ENCODE measurements at places on chromosomes 5 and 9.

DNA sequence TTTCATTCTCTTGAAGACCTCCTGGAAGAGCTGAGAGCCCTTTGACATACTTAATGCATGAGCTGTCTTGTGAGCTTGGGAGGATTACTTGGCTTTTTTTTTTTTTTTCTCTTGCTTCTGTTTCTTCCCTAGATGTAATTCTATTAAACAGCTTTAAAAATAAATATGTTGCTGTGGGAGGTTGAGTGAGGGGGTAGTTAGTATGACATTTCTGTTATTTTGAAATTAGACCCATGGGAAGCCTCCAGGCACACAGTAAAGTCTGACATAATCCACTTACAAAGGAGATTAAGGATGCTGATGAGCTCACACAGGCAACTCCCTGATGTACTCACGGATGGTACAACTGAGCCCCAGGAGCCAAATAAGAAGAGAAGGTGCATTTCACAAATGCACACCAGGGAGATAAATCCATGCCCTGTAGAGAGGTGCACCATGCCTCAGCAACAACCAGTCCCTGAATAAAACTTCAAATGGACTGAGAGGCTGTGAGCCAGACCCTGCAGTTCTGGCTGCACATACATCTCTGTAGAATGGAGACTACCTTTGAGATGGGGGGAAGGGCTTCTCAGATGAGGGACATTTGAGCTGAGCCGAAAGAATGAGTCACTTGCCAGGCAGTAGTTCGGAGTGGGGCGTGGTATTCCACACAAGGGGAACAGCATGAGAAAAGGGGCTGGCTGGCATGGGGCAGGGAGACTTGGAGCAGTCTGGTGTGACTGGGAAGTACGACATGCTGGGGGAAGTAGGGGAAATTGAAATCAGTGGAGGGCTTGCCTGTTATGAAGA, 68.7 kb downstream of the ACTL7B start:
- no peak for DNase-seq

GRCh38 chr9:38685535-38685934, 34.4 kb downstream of the FAM240B start:
- DNase-seq, result no peak

GRCh38 chr5:40416098-40416497, 263.6 kb upstream of the PTGER4 start:
- no peak for DNase-seq

GRCh38 chr9:12933957-12934356, 159.1 kb downstream of the LURAP1L start:
- no peak for DNase-seq

GRCh38 chr5:150710165-150710564, 9.3 kb upstream of the RBM22 start:
- DNase-seq, result no peak

DNA sequence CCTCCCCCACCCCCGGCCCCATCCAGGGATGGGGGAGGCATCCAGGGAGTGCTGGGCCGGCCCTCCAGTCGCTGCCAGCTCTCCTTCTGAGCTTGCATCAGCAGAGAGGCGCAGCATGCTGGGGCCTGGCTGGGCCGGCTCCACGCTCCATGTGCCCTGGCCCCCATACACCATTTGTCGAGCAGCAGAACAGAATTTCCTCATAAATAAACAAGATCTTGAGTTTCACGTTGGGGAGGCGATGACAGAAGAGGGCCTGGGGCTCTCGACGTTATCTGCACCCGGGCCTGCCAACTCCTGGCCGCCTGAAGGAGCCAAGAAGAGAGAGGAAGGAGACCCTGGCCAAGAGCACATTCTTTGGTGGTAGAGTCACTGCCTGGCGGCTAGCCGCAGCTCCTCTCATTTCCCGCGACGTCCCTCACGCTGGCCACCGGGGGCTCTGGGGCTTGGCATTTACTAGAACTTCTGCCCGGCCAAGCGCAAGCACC, 177.0 kb downstream of the FGF18 start:
- no peak for DNase-seq

GRCh38 chr5:100469767-100470166, 65.4 kb upstream of the FAM174A start:
- DNase-seq, result no peak

GRCh38 chr9:113409883-113410206, 630 bp downstream of the POLE3 start:
- no peak for DNase-seq

- no peak for DNase-seq
Observed at GRCh38 chr5:39519079-39519478, 94.3 kb upstream of the DAB2 start.

- DNase-seq, result no peak
Observed at GRCh38 chr9:121786543-121786948, 135.1 kb downstream of the DAB2IP start.

DNA sequence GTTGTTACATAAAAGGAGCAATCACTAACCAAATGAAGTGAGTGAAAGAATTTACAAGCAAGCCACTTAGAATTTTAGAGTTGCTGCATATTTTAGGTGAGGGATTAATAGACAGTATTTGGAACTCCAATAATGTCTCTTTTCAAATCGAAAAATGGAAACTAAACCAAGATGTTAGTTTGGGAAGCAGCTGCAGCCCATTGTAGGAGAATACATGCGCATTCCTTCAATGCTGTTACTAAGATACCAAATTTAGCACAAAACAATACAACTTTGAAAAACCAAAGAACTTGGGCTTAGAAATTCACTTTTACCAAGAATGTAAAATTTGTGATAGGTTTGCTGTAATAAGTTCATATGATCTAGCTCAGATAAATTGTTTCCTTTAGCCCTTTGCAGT, 411.8 kb upstream of the CDH6 start:
- DNase-seq, result no peak
